NCI-H2107 (cell line): ENCODE measurements at places on chromosomes 3 and 15.

DNA sequence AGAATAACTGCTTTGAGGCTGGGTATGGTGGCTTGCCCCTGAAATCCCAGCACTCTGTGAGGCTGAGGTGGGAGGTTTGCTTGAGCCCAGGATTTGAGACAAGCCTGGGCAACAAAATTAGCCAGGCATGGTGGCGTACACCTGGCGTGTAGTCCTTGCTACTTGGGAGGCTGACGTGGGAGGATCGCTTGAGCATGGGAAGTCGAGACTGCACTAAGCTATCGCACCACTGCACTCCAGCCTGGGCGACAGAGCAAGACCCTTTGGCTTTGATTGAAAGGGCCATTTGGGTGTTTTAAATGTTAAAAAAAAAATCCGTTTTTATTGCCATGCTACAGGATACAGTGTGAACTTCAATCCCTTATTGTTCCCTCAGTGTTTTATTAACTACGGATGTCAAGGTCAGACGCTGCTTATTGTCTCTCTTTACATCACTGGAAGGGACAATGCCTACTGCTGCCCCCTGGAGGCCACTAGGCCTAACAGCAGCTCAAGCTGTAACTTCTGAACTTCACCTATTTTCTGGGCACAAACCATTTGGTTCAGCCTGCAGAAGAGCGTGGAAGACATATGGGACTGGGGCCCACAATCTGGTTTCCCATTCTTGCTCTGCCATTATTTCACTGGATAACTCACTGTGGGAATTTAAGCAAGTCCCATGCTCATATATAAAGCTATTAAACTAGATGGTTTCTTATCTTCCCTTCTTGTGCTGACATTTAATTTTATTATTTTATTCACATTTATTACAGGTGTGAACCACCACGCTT is 15.3 kb upstream of the IREB2 start:
- DNase-seq: no peak

GRCh38 chr3:108103886-108104797 is 13.3 kb upstream of the CD47 start:
- DNase-seq: no peak

GRCh38 chr3:155661760-155662159 is 83.1 kb downstream of the PLCH1 start:
- DNase-seq: no peak

DNA sequence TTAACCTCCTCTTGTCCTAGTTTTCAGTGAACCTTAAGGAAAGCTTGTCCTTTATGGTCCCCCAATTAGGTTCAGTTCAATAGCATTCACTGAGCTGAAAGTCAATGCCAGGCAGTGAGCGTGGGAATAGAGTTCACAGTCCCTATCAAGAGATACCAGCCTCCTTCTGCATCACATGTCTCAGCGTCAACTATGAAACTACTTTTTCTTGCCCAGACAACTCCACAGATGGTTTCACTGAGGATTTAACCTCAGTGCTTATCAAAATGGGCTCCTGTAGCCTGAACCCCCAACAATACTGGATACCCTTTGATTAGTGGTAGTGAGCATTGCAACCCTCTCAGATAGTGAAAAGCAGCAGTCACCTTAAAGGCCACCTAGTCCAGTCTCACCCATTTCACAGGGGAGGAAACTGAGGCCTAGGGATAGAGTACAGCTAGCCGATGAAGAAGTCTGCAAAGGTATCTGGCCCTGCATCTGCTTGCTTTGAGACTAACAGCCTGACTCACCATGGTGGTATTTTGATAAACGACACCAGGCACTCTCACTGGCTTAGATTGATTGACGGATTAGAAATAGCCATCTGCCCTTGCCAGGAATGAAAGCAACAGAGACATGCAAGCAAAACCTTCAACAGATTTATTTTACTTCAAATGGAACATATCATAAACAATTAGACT is 1.6 kb upstream of the UBA3 start:
- no peak for DNase-seq

DNA sequence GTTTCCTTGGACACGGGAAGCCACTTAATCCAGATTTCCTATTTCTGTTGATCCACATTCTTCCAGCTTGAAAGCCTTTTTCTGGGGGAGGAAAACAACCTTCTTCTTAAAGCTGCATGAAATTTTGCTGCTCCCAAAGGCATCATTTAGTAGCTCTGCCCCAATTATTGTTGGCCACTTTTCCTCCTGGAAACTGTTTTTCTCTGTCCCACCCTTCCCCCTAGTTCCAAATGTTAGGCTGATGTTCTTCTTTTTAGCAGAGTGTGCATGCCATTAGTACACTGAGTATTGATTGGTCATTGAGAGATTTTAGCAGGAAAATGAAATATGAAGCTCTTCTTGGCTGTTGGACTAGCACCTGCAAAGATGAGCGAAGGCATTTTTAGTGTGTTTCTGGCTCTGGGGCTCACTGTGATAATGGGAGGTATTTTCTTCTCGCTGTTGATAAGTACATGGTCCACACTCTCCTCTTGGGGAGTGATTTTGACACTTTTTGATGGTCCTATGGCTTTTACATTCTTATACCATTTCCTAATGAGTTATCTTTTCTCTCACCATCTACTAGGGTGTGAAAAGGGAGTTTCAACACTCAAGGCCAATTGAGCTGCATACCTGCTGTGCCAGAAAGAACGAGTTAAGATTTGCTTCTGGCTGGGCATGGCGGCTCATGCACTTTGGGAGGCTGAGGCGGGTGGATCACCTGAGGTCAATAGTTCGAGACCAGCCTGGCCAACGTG is 200.5 kb downstream of the PTPRG start:
- DNase-seq: no peak

DNA sequence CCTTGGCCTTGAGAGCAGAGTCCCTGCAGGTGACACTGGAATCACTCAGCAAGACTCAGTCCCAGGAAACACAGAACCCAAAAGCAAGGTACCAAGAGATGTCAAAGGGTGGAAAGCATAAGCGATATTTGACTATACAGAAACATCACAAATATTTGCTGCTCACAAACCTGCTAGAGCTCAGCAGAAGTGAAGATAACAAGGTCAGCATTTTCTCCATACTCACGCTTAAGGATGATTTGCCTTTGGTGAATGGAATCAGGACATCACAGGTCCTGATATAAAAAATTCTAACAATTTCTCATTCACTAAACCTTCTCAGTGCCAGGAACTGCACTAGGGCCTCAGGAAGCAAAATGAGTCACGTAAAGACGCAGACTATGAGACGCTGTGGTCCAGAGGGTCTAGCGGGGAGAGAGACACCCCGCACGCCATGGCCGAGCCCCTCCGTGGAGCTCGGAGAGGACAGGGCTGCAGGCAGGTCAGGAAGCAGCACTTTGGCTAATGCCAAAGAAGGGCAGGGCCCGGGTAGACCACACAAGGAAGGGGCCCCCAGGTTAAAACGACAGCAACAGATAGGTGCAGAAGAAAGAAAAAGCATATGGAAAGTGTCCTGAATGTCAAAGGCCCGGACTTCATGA is 10.7 kb downstream of the PCSK6 start:
- DNase-seq: no peak

GRCh38 chr15:24877174-24877573 is 77.6 kb upstream of the SNRPN start:
- DNase-seq: no peak

- DNase-seq: no peak
Observed at GRCh38 chr15:28265334-28266019, 56.5 kb downstream of the HERC2 start.
